ENCODE measurements at places on chromosomes 5 and 9.

DNA sequence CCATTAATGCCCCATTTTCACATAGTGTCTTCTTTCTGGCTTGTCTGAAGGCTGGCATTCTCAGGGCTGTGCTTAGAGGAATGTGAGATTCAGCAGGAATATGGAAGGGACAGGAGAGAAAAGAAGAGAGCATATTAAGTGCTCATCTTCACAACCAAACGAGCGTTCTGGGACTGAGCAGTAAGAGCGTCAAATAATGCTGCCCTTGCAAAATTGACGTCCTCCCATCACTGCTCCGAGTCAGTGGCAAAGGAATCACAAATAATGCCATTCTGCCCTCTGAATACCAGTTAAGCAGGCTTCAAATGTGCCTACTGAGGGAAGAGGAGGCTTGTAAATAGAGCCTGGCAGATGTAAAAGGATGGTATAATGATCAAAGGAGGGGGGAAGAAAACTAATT is 351.2 kb downstream of the EBF1 start:
- no peak for DNase-seq

DNA sequence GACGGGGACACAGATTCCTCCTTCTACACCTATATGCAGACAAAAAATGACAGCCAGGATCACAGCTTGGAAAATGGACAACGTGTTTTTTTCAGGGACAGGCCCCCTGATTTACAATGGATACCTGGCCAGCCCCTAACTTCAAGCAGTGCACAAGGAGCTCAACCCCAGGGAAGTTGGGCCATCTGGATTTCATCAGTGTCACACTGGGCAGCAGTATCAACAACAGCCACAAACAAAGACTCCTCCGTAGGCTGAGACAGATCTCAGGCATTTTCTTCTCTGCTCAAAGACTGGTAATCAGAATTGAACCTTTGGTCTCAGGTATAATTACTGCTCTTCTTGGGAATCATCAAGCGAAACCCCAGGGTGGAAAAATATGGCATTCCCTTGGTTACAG is 374.0 kb downstream of the ZNF608 start:
- no peak for DNase-seq

DNA sequence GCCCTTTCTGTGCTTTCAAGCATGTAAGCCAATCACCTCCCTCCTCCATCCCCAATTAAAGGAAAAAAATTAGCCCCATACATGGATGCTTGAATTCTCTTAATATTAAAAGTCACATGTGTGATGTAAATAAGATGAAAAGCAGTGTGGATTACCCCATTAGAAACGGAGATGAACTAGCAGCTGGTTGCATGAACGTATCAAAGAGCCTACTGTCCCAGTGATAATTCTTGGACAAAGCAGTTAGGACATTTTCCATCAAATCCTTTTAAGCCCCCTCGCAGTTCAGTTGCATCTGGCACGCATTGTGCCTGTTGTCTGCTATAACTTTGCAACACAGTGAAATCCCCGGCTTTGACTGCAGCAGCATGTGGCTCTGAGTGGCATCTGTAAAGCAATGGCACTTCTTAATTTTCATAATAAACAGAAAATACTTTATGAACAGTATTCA is 285.6 kb downstream of the FBXL7 start:
- DNase-seq, result no peak

- peak; percentile 15 for DNase-seq
Observed at GRCh38 chr5:176793736-176794135, 16.6 kb upstream of the UNC5A start.

DNA sequence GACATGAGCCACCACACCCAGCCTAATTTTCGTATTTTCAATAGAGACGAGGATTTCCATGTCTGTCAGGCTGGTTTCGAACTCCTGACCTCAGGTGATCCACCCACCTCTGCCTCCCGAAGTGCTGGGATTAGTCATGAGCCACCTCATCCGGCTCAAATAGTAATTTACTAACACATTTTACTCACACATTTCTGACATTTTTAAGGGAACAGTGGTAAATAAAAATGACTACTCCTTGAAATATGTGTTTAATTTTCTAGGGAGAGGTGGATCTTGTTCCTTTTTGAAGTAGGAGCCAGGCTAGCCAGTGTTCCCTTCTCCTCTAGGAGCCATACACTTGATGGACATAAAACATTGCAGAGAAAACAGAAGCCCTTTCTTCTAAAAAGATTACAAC is 55.2 kb upstream of the ERBIN start:
- DNase-seq, result no peak
